ENCODE measurements at places on chromosomes 7 and 10.
A peak's percentile ranks its signal among the peaks of the same experiment; 100 is the strongest.

DNA sequence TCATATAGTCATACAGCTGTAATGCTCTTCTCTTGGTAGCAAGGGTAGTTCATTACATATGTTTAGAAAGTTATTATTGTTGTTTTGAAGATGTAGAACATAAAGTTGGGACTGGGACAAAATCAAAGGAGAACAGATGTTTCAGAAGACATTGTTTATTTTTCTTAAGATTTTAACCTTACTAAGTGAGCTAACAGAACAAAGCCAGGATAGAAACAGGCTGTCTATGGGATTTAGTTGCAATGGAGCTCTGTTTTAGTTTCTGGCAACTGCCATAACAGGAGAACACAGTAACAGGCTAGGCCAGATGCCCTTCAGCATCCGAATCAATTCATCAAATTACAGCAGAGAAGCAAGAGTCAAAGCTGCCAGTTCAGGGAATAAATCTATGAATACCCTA, 382.4 kb downstream of the ARL4A start:
- no peak for DNase-seq

GRCh38 chr7:140035400-140036223, 27.1 kb downstream of the PARP12 start:
- no peak for DNase-seq

- no peak for DNase-seq
These were observed 251.5 kb downstream of the TRIL start for GRCh38 chr7:28706584-28706983.

- no peak for DNase-seq
These were observed 103.8 kb upstream of the GPR26 start for GRCh38 chr10:123562387-123562786.

- DNase-seq = no peak
These were observed 162.0 kb downstream of the REEP3 start for GRCh38 chr10:63683223-63683622.

- no peak for DNase-seq
These were observed 86.6 kb downstream of the ADARB2 start for GRCh38 chr10:1650542-1651269.

DNA sequence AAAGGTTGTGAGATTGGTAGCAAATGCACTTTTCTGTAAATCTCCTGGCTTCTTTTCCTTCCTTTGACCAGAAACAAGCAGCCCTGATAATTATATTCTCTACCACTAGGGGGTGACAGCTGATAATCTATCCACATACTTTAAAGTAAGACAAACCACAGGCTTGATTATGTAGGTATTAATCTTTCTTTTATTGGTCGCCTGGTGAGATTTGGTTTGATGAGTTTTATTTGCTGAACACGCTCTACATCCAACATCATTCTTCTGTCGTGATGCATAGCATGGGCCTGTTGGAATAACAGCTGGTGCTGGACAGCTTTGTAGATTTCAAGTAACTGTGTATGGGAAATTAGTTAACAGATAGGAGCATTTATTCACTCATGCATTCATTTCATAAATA, 63.5 kb downstream of the ZNF365 start:
- DNase-seq = no peak

DNA sequence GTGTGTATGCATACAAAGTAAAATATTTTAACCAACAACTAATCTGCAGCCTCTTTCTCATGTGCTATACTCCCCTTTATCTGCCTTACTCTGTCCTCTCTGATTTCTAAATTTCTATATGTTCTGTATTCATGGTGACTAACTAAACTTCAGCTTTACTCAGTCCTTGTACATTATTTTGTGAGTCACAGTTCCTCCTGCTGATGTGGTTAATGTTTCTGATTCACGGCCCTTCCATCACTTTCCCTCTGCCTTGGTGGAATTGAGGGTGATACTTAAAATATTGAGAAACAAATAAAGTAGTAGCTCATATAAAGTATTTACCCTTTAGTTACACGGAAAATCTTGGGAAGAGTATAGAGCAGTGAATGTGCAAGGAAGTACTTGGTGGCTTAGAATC, 899.1 kb upstream of the ZWINT start:
- no peak for DNase-seq

DNA sequence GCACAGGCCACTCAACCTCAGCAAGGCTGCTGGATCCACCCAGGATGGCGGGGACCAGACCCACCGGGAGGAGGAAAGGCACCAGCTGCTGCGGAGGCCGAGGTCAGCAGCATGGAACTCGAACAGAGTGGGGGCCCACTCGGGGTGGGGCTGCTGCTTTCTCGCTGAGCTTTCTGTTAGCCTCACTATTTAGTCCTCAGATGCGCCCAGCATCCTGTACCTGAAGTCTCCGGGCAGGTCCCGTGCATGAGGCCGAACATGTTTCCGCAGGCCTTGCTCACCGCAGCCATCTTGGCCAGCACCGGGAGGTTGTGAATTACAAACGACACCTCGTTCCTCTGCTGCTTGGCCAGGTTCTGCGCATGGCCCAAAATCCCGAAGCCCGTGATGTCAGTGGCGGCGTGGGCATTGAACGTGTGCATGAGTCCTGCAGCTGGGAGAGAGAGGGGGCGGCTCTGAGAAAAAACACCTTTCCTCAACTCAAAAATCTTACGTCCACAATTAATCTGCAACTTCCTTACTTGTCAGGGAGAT, 22.8 kb upstream of the PHYH start:
- no peak for DNase-seq

DNA sequence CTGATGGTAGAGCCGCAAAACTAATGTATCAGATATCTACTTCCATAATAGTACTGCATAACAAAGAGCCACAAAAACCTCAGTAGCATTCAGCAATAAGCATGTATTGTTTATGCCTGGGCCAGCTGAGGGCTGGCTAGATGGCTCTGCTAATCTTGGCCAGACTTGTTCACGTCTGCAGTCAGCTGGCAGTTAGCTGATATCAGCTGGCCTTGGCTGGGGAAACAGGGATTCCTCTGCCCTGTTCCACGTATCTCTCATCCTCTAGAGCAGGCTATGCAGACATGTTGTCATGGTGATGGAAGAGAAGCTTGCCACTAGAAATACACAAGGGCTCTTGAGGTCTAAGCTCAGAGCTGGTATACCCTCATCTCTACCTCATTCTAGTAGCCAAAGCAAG, 62.9 kb downstream of the GRM8 start:
- DNase-seq = no peak

DNA sequence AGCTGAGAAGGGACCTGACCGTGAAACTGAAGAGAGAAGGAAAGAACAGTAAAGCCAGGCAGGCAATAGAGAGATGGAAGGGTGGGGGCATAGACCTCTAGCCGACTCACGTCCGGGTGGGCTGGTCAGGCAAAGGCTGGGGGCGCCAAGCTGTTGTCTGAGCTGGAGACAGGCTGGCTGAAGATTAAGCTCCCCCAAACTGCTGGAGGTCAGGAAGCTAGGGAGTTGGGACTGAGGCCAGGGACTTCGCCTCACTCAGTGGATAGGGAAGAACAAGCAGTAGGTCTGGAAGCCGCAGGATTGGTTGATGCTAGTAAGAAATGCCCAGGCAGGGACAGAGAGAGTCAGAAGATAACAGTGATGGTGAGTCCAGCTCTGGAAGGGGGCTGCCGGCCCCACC, 5.3 kb downstream of the PITX3 start:
- no peak for DNase-seq

- no peak for DNase-seq
These were observed at the start of gene SEMA3D for GRCh38 chr7:85186521-85187241. Gene SEMA3D (minus strand): TSS chr7:85187056. CDS start chr7:85121891, 65,165 bp downstream.

DNA sequence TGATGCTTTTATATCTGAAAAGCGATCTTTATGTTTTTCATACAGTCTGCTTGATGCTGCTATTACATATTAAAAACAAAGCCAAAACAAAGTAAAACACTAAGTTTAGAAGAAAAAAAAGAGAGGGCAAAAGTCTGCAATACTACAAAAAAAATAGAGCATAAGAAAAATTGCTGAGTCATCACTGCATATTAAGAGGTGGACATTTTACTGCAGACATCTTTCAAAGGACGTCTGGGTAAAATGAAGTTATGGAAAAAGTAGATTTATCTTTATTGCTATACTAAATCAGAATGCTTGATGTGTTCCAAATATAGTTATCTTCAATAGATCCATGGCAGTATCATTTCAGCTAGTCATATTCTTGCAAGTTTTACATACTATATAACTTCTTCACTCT, 172.0 kb downstream of the MAGI2 start:
- DNase-seq = no peak

DNA sequence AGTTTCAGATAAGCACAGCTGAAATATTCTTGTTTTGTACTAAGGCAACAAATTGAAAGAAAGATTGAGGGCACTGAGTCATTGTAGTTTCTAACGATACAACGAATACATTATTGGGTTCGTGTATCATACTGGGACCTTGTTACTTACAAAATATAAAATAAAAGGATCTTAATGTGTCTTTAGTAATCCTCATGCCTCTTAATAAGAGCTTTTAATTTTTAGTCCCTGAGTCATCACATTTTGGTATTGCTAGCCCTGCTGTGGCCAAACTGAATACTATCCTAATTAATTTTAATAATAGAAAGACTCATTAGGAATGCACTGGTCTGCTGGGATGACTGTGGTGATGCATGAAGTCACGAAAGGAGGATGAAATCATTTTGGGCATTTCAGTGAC, 309.7 kb downstream of the EXOC4 start:
- no peak for DNase-seq

DNA sequence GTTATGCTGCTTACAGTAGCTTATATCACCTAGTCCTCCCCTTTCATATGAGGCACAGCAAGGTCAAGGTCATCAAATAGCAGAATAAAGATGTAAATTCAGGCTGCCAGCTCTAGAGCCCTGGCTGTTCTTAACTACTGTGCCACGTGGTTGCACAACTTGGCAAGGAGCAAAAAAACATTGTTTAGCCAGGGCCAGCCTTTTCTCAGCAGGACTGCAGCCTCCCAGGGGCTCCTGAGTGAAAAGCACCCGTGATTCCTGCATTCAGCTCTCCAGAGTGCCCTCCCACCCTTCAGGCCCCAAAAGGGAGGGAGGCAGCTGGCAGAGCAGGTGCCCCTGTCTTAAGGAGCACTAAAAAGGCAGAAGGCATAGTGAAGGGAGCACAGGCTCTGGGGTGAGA, 31.8 kb upstream of the TM9SF3 start:
- DNase-seq = no peak

GRCh38 chr10:96830511-96831199, 1.4 kb upstream of the LCOR start:
- peak; percentile 59 for DNase-seq

DNA sequence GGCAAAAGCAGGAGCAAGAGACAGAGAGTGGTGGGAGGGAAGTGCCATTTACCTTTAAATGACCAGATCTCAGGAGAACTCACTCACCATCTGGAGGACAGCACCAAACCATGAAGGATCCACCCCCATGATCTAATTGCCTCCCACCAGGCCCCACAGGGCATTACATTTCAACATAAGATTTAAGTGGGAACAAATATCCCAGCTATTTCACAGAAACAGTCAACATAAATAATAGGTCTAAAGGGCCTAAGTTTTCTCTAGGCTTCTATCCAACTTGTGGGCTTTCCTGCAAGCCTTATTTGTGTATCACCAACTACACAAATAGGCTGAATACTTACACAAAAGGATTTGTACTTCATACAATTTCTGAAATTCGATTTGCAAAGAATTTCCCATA, 196.8 kb upstream of the POT1 start:
- no peak for DNase-seq

DNA sequence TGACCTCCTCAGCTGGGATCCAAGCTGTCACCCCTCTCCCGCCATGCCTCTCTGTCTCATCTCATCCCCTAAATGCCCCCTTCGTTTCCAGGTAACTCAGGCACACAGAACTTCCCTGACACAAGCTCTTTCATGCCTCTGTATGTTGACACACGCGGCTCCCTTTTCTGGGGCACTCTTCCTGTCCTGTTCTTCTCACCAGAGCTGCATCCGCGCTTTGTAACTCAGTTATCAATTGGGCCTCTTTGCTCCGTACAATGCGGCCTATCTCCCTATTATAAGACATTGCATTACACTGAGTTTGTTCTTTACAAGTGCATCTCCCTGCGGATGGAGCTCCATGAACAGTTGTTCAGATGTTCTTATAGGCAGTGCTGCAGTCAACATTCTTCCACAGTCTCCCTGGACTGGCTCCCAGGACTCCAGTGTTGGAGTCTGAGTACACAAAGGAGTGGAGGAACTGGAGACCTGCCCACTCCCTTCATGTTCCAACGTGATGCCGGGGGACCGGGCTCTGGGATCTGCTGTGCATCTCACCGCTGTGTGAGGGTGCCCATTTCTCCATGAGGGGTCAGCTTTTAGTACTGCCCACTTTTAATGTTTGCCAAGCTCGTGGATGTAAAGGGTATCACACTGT, 56.9 kb upstream of the TNS3 start:
- no peak for DNase-seq

DNA sequence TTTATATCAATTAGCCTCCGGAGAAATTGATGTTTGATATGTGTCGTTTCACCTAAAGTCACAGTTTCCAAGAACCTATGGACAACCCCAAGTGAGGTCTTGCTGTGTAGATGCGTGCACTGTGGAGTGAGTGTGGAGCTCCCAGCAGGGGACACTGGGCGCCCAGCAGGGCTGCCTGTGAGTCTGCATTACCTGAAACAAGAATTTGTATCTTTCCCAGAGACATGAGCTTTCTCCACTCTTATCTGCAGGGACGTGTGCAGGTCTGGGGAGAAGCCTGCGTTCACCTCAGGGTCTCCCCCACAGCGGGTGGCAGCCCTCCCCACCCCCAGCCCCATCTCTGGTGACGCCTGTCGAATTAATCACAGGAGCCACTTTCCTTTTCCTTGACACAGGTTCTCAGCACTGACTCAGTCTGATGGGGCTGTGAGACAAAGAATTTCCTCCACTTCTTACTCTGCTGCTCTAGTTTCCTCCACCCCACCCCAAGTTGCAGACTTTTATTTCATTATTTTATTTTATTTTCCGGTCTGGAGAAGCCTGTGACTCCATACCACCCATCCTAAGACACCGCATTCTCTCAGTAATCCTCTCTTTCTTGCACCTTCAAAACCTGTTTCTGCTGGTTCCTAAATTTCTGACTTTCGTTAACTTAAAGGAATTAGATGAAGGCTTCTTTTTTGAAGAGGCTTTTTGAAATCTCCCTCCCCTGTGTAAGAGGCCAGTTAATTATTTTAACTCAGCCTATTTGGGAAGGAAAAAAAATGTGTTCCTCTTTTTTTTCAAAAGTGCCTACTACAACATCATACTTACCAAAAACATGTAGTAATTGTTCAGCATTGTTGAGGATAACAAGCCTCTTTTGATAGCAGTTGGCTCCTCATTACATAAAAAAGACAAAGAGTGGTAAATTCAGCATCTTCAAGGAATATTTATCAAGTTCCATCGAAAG, 17.0 kb upstream of the INSIG1 start:
- no peak for DNase-seq

DNA sequence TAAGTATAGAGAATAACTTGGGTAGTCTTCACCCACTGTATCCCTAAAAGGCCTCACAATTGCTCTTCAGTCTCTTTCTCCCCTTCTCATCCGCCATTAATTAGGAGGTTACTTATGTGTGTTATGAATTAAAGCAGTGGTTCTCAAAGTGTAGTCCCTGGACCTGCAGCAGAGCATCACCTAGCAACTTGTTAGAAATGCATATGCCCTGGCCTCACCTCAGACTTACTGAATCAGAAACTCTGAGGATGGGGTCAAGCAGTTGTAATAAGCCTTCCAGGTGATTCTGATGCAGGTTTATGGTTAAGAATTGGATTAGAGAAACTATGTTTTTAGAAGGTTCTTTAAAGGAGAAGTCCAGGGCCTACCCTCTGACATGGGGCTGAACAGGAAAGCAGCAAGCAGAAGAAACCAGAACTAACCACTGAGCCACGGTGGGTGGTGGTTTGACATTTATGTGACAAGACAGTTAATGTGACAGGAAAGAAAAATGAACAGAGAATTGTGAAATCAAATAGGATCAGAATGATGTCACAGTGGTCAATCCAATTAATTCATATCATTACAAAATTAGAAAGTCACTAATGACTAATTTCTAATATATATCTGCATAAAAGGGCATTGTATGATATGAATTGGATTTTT, 37.6 kb downstream of the ENTPD1 start:
- DNase-seq = no peak
